ENCODE measurements at places on chromosomes 4 and X. TPM values are rescaled to one million over a fixed set of nuclear protein-coding genes. Genes with fewer than 3 reads are reported as not detected.

Gene RBM46
- total RNA-seq: not detected

Gene FOXR2
- total RNA-seq: not detected

Gene MAGEC3
- total RNA-seq: not detected

DNA sequence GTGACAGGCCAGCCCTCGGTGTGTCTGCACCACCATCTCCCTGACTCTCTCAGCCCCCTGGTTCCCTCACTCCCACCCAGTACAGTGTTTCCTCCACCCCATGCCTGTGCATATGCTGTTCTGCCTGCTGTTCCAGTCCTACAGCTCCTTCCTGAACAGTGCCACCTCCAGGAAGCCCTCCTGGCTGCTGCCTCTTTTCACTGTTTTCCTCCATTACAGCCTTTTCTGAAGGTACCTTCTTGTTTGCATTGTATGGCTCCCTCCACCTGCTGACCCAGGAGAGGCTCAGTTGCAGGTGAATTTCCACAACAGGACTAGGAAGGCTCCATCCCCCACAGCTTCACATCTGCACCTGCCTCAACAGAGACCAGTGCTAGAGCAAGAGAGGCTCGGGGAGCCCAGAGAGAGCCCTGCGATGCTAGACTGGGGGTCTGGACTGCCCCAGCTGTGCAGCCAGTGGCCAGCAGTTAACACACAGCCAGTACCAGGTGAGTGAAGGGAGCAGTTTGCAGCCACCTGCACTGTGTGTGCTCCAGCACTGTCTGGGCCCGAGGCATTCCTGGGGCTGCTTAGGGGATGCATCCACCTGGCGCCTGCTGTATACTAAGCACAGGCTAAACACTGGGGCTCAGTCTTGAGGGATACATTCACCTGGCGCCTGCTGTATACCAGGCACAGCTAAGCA is 92.0 kb downstream of the ADRA2C start:
- no peak for DNase-seq

Gene N4BP2
- 8.7 TPM for total RNA-seq

Gene CT47B1
- total RNA-seq: not detected

- DNase-seq: peak; percentile 61
Measured at GRCh38 chr4:113153529-113154101, 104.2 kb downstream of the ANK2 start.

DNA sequence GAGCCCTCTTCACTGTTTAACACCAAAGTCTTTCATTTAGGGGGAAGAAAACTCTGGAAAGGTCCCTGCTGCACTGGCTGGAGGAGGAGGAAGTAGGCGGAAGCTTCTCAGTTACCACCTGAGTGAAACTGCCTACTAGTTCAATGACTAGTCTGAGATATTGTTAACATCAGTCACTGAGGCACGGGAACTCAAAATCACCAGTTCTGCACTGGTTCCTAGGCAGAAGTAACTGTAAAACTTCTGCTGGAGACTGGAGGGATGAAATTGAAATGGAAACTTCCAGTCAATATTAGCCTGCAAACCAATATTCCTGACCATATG is 178.3 kb downstream of the SNCA start:
- no peak for DNase-seq

Gene TEC
- total RNA-seq: 0.32 TPM

GRCh38 chrX:74107666-74108065 is 196.3 kb upstream of the ZCCHC13 start:
- DNase-seq: no peak

Gene TBC1D8B
- 13.8 TPM for total RNA-seq

Gene IL3RA
- total RNA-seq: not detected

DNA sequence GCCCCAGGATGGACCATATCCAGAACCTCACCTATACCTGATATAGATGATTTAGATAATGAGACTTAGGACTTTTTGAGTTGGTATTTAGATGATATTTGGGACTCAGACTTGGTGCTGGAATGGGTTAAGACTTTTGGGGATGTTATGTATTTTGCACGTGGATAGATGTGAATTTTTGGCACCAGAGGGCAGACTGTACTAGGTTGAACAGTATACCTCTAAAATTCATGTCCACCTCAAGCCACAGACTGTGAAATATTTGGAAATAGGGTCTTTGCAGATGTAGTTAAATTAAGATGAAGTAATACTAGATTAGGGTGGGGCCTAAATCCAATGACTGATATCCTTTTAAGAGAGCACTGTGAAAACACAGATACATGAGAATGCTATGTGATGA is 15.6 kb downstream of the RBM41 start:
- peak; percentile 2 for DNase-seq

DNA sequence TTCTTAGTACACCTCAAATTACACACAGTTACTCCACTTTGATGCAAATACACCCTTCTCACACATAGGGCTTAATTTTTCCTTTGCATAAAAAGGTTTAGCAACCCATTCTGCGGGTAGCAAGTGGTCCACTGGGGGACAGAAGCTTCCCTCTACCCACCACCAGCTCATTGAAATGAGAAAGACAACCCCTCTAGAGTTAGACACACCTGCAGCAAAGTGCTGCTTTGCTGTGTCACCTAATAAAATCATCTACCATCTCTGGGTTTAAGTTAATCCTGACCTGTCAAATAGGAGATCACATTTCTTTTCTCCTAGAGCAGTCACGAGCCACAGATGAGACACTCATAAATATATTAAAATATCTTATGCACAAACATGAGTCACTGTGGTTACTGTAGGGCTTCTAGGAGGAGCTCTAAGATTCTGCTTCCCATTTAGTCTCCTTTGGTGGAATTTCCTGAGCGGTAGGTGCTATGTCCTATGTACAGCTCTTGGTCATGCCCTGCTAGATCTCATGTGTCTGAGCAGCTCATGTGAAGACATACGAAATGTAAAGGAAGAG is 11.9 kb downstream of the BMX start:
- peak; percentile 13 for DNase-seq

DNA sequence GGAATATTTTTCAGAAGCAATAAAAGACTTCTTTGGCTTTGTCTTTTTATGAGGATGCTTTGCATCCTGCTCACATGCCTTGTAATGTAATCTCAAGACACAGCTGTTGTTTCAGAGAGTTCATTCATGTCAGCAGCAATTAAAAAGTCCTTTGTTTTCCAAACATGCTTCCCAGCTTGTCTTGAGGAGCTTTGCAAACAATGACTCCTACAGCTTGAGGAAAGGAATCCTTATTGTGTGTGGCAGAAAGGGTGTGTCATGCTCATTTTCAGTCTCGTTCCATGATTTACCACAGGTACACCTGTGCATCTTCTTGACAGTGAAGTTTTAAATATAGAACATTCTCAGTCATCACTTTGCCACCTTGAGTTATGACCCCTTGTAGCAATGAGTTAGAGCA is 139.2 kb upstream of the AADAT start:
- DNase-seq: no peak

Gene TMEM131L
- total RNA-seq: 4.7 TPM

DNA sequence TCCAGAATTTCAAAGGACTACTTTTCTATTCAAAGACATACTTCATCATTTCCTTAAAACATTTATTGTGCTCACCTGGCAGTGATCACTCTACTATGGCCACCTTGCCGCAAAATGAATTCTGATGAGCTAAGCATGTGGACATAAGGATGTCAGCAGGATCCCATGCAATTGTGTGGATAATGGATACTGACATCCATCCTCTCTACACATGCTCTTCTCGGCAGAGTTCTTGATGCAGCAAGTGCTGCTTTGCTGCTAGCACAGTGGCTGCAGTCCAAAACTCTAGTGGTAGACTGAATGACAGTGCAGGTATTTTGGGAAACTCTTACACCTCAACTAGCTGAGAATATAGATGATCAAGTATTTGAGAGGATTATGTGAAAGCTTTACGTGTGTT is 168.0 kb downstream of the BANK1 start:
- no peak for DNase-seq
